ENCODE measurements at places on chromosomes 6 and 20.
A peak's percentile ranks its signal among the peaks of the same experiment; 100 is the strongest.

- no peak for DNase-seq
Measured at GRCh38 chr6:51678905-51679620, 408.4 kb downstream of the PKHD1 start.

DNA sequence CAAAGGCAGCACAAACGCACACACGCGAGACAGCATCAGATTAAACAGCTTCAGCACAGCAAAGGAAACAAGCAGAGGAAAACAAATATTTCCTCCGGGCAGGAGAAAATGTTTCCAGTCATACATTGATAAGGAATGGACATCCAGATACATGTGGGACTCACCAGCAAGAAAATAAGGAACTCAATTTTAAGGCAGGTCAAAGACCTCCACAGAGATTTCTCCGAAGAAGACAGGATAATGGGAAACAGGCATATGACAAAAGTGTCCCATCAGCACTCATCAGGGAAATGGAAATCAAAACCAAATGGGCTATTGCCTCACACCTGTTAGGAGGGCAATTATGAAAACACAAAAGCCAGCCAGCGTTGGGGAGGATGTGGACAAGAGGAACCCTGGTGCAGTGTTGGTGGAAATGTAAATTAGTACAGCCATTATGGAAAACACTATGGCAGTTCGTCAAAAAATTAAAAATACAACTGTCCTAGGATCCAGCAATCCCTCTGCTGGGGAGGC, 9.7 kb upstream of the SLCO4A1 start:
- no peak for DNase-seq

- DNase-seq, result peak; percentile 29
Measured at GRCh38 chr6:108944071-108944470, 95.8 kb downstream of the ARMC2 start.

DNA sequence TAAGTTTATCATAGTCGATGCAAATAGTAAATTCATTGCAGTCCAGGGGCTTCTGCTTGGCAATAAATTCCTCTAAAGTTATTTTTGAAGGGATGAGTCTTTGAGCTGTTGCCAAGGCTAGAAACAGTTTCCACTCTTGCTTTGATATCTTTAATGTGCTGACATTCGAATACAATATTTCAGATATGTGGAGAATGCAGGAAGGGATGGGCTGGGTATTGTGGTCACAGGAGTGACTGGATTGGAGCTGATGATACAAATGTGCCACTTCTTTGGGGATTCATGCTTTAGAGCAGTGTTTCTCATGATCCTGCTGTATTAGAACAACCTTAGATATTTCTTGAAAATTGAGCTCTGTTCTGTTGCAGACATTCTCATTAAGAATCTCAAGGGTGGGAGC, 139.0 kb downstream of the PRDM13 start:
- DNase-seq, result no peak

DNA sequence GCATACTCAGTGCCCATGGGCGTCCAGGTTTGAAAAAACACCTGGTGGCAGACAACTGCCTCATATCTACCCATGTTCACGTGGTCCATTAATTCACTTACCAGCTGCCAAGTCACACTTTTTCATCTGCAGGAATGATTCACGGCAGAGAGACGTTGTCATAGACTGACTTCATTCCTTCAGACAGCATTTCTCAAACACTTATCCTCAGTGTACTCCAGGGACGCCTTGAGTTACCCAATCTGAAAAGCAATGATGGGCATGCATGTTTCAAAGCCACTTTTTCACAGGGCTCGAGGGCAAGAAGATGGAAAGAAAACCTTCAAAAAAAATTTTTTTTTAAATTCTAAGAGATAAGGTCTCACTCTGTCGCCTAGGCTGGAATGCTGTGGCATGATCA, 6.0 kb downstream of the MMP24OS start:
- no peak for DNase-seq

DNA sequence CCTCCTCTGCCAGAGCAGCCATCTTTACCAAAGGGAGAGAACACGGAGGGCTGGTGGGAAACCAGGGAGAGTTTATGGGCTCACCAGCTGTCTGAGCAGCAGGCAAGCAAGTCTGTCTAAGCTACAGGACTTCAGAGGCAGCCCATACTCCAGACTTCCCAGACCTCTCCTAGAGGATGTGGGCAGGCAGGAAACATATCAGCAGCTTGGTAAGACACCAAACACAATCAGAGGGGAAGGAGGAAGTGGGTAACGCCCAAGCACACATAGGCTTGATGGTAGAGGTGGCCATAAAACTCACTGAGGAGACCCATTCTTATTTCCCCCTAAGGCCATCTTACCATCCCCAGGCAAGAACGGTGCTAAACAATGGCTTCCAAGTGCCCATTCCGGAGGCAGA, 143.1 kb upstream of the ARID1B start:
- DNase-seq, result no peak

- DNase-seq, result no peak
Measured at GRCh38 chr6:160461641-160462040, 113.5 kb downstream of the SLC22A3 start.

DNA sequence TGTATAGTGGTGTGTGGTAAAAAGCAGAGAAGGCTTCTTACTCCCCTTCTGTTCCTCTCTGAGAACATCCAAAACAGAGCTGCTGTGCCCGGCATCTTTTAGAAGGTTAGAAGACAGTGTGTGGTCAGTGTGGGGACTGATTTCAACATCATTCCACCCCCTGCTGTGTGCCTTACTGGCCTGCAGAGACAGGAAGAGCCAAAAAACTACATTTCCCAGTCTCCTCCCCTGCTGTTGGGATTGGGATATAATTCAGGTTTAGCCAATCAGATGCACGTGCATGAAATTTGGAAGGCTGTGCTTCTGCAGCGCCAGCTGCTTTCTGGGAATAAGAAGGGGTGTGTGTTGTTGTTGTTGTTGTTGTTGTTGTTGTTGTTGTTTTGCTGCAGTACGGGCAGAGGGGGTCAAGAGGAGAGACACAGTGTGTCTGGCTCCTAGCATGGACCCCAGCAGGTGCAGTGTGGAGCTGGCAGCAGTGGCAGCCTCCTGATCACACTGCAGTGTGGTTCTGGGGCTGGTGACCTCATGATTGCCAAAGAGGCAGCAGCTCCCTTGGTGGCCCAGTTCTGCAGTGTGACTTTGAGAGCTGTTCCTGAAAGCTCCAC, 74.7 kb downstream of the MRPL14 start:
- DNase-seq, result no peak

GRCh38 chr6:144049386-144049785, 41.3 kb upstream of the PLAGL1 start:
- DNase-seq, result no peak
